BE2C (cell line): ENCODE measurements at places on chromosomes 5 and 9.
A peak's percentile ranks its signal among the peaks of the same experiment; 100 is the strongest.

- DNase-seq: no peak
Measured at GRCh38 chr5:132074772-132075718, 1.5 kb downstream of the CSF2 start.

DNA sequence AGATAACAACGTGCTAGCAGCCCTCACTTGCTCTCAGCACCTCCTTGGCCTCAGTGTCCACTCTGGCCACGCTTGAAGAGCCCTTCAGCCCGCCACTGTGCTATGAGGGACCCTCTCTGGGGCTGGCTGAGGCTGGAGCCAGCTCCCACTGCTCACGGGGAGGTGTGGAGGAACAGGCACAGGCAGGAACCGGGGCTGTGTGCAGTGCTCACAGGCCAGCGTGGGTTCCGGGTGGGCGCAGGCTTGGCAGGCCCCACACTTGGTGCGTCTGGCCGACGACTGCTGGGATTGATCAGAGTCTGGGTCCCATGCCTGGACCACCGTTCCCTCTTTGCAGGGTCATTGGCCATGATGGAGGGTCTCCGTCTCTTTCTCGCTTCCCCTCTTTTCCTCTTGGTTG lies 194.3 kb upstream of the GRAMD2B start:
- no peak for DNase-seq

DNA sequence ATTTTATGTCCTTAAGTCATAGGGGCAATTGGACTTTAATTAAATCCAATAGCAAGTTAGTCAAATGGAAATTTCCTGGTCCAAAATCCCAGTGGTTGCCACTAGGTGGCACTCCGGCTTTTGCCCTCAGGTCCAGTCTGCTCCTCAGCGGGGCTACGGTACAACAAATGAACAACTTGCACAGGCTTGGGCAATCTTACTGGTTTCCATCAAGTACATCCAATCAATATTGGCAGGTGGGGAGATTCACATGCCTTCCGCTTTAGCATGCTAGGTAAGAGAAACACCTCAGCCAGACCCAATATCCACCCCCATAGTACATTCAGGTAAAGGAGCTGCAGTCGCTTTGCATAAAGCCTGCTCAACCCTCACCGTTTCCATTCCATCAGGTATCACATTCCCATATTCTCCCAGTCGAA lies 6.3 kb upstream of the MXD3 start:
- DNase-seq: peak; percentile 80

- no peak for DNase-seq
Measured at GRCh38 chr9:15220658-15221318, 86.2 kb downstream of the TTC39B start.

DNA sequence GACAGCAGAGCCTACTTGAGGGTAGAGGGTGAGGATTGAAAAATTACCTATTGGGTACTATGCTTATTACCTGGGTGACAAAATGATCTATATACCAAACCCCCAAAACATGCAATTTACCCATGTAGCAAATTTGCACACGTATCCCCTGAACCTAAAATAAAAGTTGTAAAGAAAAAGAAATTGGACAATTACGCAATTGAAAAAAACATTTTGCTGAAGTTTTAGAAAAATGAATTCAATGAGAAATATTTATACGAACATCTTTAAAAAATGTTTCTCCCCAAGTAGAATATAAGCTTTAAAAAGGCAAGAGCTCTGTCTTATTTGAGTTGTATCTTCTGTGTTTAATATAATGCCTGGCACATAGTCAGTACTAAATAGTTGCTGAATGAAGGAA lies 30.3 kb upstream of the TRAF1 start:
- no peak for DNase-seq

GRCh38 chr5:74556631-74557595 lies 83.6 kb downstream of the ENC1 start:
- peak; percentile 78 for DNase-seq

DNA sequence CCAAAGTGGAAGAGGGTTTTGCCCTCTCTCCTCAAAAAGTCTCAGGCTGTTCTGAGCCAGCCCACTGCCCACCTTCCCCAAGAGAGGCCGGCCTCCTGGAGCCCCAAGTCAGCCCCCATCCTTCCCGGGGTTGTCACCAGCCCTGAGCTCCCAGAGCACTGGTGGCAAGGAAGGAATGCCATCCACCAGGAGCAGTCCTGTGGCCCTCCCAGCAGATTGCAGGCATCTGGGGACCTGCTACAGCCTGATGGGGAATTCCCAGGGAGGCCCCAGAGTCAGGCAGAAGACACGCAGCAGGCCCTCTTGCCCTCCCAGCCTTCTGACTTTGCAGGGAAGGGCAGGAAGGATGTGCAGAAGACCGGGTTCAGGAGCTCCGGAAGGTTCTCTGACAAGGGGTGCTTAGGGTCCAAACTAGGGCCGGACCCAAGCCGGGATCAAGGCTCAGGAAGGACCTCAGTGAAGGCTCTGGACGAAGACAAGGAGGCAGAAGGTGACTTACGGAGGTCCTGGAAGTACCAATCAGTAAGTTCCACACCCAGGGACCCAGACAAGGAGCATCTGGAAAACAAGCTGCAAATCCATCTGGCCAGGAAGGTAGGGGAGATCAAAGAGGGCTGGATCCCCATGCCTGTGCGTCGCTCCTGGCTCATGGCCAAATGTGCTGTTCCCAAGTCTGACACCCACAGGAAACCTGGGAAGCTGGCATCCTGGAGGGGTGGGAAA lies 3.7 kb downstream of the SPATA31E1 start:
- peak; percentile 38 for DNase-seq
